ENCODE measurements at places on chromosomes 1 and 21.

DNA sequence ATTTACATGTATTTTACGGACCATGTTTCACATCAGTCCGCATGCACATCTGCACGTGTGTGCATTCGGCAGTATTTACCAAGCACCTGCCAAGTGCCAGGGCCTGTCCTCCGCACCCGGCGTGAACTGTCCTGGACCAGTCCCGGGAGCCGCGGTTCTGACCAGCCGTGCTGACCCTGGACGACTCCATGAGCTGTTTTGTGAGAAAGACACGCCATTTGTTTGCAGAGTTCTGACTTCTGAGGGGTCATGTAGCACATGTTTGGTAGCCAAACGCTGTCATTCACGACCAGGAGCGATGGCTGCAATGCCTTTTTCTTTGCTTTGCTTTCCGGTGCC, 3.3 kb upstream of the OLIG2 start:
- no peak for DNase-seq

DNA sequence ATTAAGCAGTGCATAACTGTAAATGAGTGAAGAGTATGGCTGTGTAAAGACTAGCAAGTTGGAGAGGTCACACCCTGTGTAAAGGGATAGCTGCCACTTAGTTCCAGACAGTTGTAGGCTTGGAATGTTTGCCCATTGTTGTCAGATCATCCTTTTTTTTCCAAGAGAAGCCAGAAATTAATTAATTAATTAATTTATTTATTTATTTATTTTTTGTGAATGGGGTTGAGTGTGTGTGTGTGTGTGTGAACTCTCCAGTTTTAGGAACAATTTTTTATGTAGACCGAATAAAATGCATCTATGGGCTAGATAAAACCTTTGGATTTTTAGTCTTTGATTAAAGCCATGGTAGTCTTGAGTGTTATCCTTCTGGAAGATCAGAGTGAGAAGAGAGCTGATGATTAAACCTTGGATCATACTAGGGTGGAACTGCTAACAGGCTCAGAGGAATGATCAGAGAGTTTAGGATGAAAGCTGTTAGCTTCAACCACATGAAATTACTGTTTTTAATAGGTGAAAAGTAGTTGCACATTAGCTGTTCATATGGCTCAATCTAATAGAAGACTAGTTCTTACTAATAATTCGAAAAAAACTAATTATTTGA, 58.4 kb downstream of the OSBPL9 start:
- DNase-seq = no peak

- DNase-seq = no peak
Measured at GRCh38 chr1:247077213-247077612, 1.4 kb downstream of the ZNF670 start.

- no peak for DNase-seq
Measured at GRCh38 chr1:93143769-93144168, 36.4 kb downstream of the TMED5 start.

- no peak for DNase-seq
Measured at GRCh38 chr1:239944666-239945065, 147.0 kb upstream of the FMN2 start.

GRCh38 chr1:117098287-117098890, 23.2 kb downstream of the TRIM45 start:
- peak; percentile 36 for DNase-seq

DNA sequence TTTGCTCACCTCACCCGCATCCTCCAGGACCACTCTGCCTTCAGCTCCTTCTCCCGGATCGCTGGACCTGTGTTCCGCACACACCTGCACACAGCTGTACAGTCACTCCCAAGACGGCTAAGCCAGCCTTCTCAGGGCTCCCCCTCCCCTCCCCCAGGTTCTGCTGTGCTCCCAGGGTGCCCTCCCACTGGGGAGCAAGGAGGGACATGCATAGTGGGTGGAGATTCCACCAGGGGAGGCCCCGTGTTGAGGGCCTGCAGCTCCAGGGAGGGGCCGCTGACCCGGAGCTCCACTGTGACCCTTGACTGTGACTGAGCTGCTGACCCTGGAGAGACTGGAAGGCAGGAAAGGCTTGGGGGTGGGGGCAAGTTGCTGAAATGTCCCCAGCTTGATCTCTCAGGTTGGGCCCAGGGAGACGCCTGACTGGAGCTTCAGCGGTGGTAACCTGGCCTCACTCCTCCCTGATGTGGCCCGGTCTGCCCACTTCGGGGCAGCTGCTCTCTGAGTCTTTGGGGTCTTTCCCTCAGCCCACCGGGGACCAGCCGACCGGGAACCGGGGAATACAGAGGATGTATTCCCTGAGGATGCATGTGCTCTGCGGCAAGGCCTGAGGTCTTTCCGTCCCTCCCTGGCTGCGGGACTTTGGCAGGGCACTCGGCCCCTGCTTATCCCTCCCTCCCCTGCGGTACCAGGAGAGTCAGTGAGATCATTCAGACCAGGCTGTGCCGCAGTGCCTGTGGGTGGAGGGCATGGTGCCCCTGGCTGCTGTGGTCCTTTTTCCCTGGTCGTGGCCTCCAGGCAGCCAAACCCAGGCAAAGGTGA, 28.6 kb upstream of the PLCH2 start:
- DNase-seq = no peak

DNA sequence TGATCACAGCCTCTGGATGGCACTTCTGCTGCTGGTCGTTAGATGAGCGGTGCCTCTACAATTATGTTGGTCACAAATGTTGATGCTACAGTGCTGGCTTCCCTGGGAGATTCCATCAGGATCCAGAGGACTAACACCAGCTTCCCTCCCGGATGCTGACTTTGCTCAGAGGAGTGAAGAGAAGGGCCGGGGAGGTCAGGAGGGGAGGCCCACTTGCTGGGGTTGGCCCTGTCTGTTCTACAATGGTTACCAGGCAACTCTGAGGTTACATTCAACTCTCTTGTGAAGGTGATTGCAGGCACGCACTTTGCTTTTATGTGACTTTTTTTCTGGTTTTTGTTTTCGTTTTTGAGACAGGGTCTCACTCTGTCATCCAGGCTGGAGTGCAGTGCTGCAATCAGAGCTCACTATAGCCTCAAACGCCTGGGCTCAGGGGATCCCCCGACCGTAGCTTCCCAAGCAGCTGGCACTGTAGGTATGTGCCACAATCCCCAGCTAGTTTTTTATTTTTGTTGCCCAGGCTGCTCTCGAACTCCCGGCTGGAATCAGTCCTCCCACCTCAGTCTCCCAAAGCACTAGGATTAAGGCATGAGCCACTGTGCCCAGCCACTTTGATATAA, 112.5 kb downstream of the ADSS2 start:
- DNase-seq = no peak

GRCh38 chr1:10649517-10650201, 146.8 kb downstream of the CASZ1 start:
- no peak for DNase-seq

DNA sequence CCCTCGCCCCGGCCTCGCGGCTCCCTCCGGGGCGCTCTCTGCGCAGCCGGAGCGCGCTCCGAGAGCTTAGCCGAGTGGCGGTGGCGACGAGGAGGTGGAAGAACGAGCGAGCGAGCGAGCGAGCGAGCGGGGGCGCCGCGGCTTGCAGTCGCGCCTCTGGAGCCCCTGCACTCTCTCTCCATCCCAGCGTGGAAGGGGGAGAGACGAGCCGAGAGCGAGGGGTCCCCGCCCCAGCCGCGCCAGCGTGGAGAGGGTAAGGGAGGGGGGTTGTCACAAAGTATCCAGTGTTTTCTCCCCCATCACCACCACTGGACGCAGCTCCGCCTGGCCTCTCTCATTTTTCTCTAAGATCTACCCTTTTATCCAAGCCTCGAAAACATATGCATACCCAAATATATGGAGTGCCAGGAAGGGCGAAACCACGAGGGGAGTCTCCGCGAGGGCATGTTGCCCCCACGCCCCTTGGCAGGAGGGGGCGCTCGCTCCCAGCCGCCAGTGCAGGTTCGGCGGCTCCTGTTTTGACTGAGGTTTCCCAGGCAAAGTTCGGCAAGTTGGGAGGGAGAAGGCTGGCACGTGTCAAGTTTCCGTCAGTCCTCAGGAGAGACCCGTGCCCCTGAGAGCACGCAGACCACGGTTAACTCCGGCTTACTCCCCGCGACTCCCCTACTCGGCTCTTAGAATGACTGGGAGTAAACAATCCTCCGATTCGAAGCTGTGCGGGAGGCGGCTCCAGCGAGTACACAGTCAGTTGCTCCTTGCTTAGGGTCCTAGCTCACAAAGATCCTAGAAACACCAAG, 569 bp upstream of the DAB1 start:
- peak; percentile 22 for DNase-seq

- DNase-seq = peak; percentile 68
Measured at GRCh38 chr1:154584267-154584994, 16.9 kb downstream of the CHRNB2 start.

- no peak for DNase-seq
Measured at GRCh38 chr1:52629325-52629643, 3.7 kb upstream of the SHISAL2A start.

DNA sequence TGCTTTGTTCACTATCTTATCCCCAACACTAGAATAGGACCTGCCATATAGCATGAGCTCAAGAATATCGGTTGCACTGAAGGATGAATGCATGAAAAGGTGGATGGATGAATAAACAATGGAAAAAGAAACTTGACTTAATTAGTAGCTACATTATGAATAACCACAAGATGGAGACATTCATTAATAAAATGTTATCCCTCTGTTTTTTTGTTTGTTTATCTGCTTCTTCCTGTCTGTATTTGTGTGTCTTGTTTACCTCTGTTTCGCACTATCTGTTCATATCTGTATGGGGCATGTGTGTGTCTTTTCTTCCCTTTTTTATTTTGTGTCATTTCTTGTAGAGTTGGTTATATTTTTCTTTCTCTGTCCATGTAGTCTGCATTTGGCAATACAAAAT, 1.1 kb upstream of the OR14I1 start:
- DNase-seq = no peak

- no peak for DNase-seq
Measured at GRCh38 chr1:16178596-16179497, 23.0 kb upstream of the EPHA2 start.

DNA sequence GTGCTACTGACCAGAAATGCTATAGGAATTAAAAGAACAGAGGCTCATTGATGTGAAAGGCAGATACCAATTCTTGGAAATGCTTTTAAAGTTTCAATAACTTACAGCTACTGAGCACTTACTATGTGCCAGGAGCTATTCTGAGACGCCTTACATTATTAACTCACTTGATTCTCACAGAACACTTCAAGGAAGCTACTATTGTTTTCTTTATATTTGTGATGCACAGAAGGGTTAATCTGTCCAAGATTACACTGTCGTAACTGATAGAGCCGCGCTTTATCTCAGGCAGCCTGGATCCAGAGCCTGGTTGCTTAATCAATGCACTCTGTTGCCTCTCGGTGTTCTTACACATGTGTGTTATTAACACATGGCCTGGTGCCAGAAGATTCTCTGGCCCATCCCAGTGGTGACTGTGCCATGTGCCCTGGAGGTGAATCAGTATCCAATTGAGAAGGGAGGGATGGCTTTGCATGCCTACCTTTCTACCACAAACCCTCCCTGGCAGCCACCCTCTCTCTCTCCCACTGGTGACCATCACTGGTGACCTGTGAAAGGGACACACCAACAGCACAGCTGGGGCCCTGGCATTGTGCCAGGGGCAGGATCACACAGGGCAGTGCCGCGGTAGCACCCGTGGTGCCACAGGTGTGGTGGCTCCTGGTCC, 8.8 kb downstream of the FMO1 start:
- no peak for DNase-seq

GRCh38 chr21:46624050-46624449, 11.4 kb upstream of the PRMT2 start:
- DNase-seq = no peak

DNA sequence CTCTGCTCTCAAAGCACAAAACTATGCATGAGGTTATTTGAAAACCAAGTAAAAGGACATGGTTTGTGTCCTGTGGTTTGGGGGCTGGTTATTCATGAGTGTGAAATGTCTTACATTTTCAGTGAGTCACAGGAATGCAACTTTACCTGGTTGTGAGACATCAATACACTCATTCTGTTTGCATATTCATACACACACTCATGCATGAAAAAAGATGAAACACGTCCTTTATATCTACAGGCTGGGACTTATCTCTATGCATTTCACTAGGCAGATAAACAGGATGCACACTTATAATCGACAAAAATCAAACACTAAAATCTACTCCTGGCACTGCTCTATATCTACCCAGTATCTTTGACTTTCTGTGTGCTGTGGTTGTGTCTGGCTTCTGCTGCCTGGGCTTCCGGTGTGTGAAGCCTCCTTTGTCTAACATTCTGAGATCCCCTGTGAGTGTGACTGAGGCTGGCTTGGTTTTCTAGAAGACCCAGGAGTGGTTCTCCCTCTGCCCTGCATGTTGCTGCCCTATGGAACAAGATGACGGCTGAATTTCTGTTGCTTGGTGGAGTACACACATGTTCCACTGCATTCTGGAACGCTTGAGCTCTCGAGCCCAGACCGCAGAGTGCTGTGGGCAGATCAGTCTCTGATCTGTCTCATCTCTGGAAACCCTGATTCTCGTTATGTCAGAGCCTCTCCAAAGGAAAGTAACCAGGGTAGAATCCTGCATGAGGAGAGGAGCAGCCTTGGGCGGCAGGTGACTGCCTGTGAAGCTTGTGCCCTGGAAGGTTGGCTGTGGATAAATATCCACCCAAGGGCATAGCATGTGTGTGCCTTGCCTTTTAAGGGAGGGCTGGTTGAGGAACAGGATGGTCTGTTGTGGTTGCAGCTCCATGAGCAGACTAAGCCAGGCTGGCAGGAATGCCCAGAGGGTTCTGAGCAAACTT, 19.7 kb upstream of the FASLG start:
- no peak for DNase-seq

- DNase-seq = no peak
Measured at GRCh38 chr1:83747853-83748482, 251.0 kb downstream of the TTLL7 start.

DNA sequence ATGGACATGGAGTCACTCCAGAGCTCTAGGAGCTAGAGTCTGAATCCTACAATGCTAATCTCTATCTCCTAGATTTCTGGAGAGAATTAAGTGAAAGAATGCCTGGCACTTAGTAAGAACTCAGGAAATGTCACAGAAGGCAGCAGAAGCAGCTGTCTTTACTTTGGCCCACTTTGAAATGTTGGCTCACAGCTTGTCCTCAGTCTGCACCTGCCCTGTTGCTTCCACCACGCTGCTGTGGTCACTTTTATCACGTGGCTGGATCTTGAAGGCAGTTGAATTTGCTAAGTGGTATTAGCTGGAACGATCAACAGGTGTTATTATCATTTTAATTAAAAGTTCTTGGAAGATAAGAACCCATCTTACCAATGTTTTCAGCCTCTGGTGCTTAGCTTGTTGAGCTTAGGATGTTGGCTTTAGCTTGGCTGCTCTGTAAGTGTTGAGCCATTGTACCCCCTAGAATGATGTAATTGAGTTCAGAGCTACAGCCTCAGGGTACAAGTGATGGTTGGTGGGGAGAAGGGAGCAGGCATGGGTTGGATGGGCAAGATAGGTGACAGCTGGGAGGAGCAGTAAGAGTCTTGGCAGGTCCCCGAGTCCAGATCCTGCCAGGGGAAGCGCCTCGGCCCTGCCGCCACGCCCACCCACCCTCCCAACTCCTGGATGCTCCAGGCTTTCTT, 41.9 kb upstream of the EPS8L3 start:
- DNase-seq = no peak

Data from lung microvascular endothelial cell (primary cell).